ENCODE measurements at places on chromosomes 16 and 17. TPM values are rescaled to one million over a fixed set of nuclear protein-coding genes. Genes with fewer than 3 reads are reported as not detected.

- peak; percentile 34 for DNase-seq
Measured at GRCh38 chr16:30736995-30737793, 11.0 kb upstream of the PHKG2 start.

DNA sequence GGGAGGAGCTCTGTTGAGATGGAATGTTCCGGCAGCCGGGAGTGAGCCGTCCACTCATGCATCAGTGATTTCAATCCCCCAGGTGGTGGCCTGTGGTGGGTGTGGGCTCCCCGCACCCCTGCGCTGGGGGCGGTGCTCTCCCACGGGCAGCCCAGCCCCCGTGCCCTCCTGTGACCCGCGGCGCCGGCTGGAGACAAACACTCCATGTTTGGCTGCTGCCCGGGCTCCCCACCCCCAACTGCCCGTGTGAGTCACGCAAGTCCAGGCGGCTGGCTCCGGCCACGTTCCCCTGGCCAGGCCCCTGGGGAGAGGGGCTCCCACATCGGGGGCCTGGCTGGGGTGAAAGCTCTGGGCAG is 29.4 kb downstream of the CACNA1H start:
- peak; percentile 74 for DNase-seq

GRCh38 chr16:30903002-30903401 is 6.6 kb downstream of the CTF1 start:
- DNase-seq, result peak; percentile 60

- DNase-seq, result peak; percentile 22
Measured at GRCh38 chr17:9259419-9259818, 238.1 kb downstream of the NTN1 start.

DNA sequence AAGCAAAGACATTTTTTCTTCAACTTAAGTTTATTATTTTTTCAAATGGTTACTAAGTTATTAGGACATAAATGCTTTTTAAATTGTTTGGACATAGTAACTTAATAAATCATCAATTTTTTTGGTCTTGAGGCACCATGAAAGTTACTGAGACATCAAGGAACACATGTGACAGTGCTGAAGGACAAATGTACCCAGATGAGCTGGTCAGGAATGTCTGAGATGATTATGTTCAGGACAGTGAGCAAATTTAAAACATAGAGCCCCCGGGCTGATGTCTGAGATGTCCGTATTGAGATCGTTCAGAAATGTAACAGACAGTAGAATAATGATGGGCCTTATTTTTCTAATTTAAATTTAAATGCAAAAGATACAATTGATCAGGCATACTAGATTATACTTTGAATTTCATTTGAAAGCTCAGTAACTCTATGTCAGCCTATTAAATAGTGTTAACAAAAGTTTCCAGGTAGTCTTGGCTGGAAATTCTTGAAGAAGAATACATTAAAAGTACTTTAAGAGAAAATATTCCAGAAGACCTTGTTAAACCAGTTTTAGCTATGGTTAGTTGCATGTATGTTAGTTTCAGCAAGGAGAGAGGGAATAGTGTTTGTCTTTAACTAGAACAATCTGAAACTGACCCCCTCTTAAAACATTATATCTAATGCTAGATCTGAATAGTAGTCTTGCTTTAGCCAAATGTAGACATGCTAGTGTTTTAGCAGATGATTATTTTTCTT is 36.4 kb downstream of the SEC14L1 start:
- DNase-seq, result no peak

Gene KRTAP3-1
- not detected for total RNA-seq

All from H7 (cell line).